ENCODE measurements at places on chromosomes 2 and 18.

- no peak for DNase-seq
These were observed 49.3 kb upstream of the DNAJC10 start for GRCh38 chr2:182666674-182667314.

GRCh38 chr2:135072125-135072997, 20.3 kb downstream of the RAB3GAP1 start:
- no peak for DNase-seq

- no peak for DNase-seq
These were observed 283.7 kb downstream of the NYAP2 start for GRCh38 chr2:225683258-225683657.

GRCh38 chr18:61256291-61256690, 76.9 kb upstream of the CDH20 start:
- DNase-seq = no peak

DNA sequence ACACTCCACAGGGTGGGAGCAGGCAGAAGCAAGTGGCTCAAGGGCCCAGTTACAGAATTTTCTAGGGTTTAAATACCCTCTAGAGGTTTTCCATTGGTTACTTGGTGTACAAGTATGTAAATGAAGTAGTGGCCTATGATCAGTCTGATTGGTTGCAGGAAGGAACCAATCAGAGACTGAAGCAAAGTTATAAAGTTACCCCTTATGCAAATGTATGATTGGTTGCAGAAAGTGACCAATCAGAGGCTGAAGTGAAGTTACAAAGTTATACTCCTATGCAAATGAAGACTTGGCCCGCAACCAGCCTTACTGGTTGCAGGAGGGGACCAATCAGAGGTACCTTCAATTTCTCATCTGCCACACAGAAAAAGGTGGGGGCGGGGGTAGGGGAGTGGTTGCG, 154.6 kb downstream of the INO80D start:
- DNase-seq = no peak

Data from amniotic stem cell (primary cell).